Upper lobe of left lung (tissue), 6 donors: ENCODE measurements at places on chromosomes 1 and 21. TPM values are rescaled to one million over a fixed set of nuclear protein-coding genes. Genes with fewer than 3 reads are reported as not detected.

C8B gene
- not detected for total RNA-seq

GRCh38 chr21:26847002-26847401 lies 1.8 kb upstream of the ADAMTS1 start:
- no peak for DNase-seq

DNA sequence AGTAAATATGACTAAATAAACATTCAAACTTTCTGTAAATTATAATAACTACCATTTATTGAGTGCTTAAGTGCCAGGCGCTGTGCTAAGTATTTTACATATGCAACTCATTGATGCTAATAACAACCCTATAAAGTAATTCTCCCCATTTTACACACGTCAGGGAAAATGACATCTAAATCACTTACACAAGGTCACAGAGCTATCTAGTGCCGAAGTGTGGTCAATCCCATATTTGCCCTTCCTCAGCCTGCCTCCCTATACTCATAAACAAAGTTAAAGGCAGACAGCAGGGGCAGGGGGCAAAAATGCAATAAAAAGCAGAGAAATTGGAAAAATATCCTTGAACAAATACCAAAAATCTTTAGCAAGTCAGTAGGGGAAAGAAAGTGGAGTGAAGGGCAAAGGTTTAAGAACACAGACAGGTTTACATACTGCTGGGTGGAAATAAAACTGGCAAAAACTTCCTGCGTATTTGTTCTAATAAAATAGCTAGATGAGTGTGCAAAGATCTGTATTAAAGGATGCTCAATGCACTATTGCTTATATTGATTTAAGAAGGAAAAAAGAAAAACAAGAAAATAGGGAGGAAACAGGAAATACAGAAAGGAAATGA lies 72.8 kb downstream of the WDR64 start:
- DNase-seq, result no peak

IL19 gene
- not detected for total RNA-seq

- DNase-seq, result no peak
These were observed 122.6 kb downstream of the FCRL5 start for GRCh38 chr1:157429601-157430240.

DNA sequence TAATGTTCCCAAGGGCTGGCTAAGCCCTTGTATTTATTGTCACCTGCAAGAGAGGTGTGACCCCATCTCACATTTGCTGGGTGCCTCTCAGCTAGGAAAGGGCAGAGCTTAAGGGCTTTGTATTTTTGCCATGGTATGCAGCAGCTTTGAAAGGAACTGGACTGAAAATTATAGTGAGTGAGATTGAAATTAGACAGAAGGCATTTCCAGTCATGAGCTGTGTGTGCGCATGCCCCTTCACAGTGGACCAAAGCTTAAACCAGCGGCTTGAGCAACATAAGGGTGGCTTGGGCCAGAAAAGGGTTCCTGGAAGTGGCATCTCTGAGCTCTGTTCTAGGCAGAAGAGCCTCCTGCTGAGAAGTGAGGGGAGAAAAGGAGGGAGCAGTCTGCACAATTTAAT lies 19.8 kb downstream of the MYOG start:
- DNase-seq, result no peak

- no peak for DNase-seq
These were observed 99.9 kb upstream of the TIAM1 start for GRCh38 chr21:31443736-31444521.

DNA sequence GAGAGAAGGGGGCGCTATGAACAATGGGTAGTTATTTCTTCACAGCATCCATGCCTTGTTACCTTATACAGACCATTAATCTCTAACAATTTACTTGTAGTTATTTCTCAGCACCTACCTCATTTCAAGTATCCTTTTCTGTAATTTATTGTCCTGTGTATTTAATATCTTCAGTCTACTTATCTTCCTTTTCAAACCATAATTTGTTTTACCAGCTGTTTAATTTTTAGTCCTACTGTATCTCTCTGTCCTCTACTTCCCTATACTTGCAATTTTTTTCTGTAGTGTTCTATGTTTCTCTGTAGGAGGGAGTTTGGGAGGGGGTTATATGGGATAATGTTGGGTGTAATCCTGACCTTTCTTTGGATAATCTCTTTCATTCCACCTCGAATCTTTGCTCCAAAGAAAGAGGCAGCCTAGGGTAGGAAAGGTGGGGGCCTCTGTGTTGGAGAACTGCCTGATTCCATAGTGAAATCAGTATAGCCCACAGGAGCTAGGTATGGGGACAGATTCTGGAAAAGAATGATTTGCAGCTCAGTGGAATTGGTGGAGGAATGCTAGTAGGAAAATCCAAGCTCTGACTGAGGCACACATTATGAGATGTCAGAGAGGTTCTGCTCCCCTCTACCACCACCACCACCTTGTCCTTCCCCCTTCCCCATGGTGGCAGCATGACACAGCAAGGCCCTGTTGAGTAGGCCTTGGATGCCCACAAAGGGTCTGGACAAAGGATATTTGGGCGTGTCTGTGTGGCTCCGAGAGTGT lies 642 bp downstream of the MLLT11 start:
- DNase-seq, result no peak

THEM5 gene
- not detected for total RNA-seq

- no peak for DNase-seq
These were observed 77.6 kb upstream of the IFNAR2 start for GRCh38 chr21:33151941-33152731.

GRCh38 chr1:150572918-150573647 lies 6.3 kb downstream of the MCL1 start:
- no peak for DNase-seq

ODR4 gene
- 19.2 TPM for total RNA-seq

BARHL2 gene
- total RNA-seq, result not detected

DNA sequence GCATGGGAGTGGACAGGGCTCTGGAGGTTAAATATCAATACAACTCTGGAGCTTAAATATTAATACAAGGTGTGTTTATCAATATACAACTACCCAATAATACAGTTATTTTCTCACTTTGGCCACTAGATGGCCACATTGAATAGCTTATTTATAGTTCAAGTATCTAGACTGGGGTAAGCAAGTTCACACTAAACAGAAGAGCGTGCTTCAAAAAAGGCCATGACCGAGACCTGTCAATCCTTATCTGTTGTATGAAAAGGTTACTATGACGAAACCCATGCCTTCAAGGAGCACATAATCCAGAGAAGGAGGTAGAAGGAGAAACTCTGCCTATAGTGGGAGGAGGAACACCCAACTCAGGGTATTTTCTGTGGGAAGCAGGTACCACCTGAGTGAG lies 29.1 kb downstream of the CHML start:
- DNase-seq, result peak; percentile 29

C1orf105 gene
- total RNA-seq, result not detected

GRCh38 chr1:213720032-213720431 lies 267.7 kb upstream of the PROX1 start:
- no peak for DNase-seq

TMEM200B gene
- 3.8 TPM for total RNA-seq

- no peak for DNase-seq
These were observed 25.6 kb downstream of the S100A10 start for GRCh38 chr1:151968058-151968457.

- peak; percentile 69 for DNase-seq
These were observed 113.9 kb upstream of the ZNF648 start for GRCh38 chr1:182175361-182175931.

- no peak for DNase-seq
These were observed 8.4 kb upstream of the C1orf185 start for GRCh38 chr1:51093581-51093980.

DNA sequence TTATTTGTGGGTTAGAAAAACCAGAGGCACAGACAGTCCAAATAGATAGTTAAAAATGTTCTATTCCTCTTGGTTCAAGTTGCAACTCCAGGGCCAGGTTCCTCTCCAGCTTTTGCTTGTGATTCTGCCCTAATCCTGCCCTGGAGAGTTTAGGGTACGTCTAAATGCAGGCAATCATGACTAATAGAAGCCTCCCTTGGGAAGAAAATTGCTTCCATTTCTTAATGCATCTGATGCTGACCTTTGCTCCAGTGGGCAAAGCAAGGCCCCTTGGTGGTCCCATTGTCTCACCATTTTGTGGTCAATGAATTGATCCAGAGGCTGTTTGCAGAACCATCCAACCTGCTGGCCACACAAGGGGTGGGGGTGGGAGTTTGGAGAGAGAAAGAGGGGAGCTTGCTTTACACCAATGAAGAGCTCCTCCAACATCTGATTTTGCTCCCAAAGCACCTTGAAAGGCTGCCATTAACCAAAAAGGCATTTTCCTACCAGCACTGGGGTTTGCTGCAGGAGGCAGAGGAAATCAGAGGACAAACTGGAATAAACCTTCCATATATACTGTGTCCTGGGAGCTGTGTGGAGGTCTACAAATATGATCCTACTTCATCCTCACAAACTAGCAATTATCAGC lies 31.3 kb downstream of the C8B start:
- DNase-seq, result no peak

TEKT2 gene
- total RNA-seq, result 6.8 TPM

DNA sequence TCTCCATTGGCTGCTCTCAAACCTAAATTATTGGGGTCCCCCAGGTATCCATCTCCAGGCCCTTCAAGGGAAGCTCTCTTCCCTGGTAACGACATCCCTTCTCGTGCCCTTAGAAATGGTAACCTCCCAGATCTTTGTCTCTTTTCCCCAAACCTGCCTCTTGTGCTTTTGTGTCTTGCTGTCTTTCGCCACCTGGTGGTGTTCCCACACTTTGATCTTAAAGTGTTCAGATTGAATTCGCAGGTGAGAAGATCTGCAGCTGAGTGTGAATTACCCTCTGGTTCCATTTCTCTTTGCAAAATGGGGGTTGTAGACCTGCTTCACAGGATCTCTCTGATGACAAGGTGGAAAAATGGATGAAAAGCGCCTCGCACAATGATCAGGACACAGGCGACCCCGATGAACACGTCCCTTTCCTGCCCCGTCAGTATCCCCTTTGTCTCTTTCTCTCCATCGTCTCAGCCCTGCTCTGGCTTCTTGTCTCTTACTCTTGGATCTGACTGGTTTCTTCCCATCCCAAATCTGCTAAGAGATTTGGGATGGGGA lies 53.1 kb downstream of the DOP1B start:
- no peak for DNase-seq

- no peak for DNase-seq
These were observed 115.7 kb downstream of the LIPI start for GRCh38 chr21:14095056-14095455.

DNA sequence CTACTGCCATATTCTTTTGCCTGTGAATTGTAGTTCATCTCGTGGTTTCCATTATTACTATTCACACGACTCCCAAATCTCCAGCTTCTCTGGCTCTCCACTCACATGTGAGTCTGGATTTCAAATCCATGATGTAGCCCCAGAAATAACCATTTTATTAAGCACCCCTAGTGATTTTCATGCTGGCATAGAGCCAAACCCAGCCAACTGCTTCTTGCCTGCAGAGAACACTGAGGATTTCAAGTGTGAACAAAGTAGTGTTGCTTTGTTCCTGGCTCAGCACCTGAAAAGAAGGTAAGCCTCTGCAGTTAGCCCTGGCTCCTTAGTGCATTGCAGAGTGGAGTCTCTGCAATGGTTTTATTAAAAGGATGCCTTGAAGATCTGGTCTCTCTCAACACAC lies 25.9 kb downstream of the UTP25 start:
- no peak for DNase-seq

DNA sequence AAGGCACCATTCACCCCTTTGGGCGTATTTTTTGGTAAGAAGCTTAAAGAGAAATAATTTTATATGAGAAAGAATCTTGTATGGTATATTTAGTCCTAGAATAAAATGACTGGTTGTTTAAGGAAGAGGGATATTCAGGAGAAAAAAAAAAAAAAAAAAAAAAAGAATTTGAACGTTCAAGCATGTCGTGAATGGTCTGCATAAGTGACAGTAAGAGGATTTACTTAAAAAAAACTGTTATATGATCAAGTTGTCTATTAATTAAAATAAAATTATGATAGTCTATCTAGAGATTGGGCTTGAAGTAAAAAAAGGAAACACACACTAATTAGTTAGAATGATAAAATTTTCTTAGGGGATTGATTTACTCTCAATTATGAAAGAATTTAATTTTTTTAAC lies 11.7 kb upstream of the OR14I1 start:
- DNase-seq, result no peak

PLPPR4 gene
- not detected for total RNA-seq

KCNC4 gene
- 4.2 TPM for total RNA-seq

NT5C1A gene
- not detected for total RNA-seq

DNA sequence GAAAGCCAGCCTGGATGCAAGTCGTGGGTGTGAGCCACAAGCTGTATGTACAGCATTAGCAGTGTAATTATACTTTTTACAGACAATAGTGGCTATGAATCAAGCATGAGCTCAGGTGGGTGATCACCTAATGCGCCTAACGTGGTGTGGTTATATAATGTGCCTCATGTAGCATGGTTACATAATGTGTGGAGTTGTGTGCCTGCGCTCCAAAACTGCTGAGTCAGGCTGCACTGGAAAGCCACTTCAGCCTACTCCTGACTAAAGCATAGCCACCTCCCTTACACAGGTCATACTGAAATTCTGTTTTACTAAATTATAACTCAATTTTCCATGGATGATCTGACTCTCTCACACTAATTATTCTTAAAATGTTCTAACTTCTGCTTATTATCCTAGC lies 69.8 kb downstream of the KCNT2 start:
- DNase-seq, result peak; percentile 37

MTOR gene
- 34.1 TPM for total RNA-seq

GRCh38 chr1:152189657-152190442 lies 30.8 kb upstream of the RPTN start:
- DNase-seq, result no peak

DNA sequence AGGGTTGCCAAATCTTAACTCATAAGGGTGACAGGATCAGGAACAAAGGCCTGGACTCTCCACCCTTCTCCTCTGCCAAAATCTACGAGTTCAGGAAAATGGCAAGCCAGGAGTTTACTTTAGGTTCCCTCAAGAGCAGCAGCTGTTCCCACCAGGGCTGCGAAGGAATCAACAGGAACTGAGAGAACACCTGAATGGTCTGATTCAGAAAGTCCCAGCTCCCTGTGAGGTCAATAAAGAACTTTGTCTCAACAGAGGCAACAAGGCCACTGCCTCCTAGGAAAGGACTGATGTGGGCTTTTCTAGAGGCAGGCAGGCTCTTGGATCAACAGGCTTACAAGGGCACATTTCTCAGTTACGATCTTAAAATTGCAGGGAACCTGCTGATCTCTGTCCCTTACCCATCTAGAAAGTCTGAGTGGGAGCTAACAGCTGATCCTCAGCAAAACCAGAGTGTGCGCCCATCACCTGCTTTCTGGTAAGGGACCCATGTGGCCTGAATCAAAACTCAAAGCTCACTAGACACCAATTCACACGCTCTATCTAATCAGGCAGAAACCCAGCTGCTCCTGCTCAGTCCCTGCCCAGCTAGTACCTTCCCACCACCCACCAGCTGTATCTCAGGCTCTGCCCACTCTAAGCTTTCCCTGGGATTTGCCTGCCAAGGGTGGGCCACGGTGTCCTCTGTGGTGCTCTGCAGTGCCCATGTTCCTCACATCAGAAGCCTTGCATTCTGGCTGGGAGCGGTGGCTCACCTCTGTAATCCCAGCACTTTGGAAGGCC lies 83.1 kb downstream of the CAPZB start:
- DNase-seq, result no peak
